Left renal pelvis (tissue), 4 donors: ENCODE measurements at places on chromosomes 4 and X. TPM values are rescaled to one million over a fixed set of nuclear protein-coding genes. Genes with fewer than 3 reads are reported as not detected.

GASK1B gene
- 28.0 TPM for polyA plus RNA-seq

TMEM154 gene
- polyA plus RNA-seq: 1.9 TPM

CYLC1 gene
- not detected for polyA plus RNA-seq

UBE2K gene
- polyA plus RNA-seq: 90.4 TPM

STBD1 gene
- polyA plus RNA-seq: 1.7 TPM

EBP gene
- polyA plus RNA-seq: 33.8 TPM

STARD8 gene
- polyA plus RNA-seq: 17.9 TPM

CORIN gene
- 13.1 TPM for polyA plus RNA-seq

GLUD2 gene
- polyA plus RNA-seq: 4.0 TPM

STOX2 gene
- polyA plus RNA-seq: 13.5 TPM

DNA sequence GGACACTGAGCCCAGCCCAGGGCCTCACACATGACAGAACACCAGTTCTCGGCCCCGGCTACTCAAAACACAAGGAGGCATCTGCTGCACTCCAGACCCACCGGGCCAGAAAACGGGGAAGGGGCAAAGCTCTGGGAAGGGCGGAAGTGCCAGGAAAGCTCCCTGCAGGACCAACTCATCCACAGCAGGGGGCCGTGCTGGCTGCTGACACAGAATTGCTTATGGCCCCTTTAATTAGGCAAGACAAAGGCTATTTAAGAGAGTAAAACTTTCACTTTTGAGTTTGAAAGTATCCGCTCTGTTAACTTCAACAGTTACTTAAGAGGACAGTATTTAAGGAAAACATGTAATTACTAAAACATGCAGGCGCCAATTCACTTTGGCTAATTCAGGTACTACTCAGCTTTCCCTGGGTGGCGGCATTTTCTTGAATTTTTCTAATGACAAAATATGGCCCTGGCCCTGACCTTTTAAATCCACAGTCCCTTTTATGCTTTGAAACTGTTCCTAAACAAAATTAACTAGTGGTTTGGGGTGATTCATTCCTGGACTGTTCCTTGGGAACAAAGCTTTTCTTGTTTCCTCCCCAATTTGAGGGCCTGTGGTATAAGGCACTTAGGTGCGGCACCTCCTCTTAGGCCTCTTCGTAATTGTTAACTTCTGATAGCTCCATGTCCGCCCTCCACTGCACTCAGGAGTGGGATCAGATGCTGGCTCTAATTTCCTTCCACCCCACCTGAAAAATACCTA is 40.4 kb downstream of the NSG1 start:
- no peak for DNase-seq

- no peak for DNase-seq
These were observed at the start of gene ERAS for GRCh38 chrX:48826135-48826875. ERAS (plus strand) TSS chrX:48826513; CDS start chrX:48829124, 2,611 bp downstream.

GRCh38 chrX:115913575-115913974 is 257.0 kb upstream of the AGTR2 start:
- DNase-seq: no peak

DNA sequence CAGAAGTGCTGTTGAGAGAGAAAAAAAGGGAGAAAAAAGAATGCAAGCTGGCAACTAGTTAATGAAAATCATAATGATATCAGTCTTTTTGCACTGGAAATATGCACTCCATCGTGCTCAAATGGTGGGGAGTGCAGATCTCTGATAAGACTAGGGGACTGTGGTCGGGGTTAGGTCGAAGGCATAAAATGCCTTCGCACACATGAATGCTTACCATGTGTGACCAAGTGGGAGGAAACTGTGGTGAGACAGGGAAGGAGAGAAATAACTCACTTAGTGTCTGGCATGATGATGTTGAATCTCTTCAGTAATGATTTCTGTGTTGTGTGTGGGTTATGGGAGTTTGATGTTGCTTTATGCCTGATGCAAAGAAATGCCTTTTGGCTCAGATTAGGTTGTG is 358.9 kb downstream of the FBXO8 start:
- no peak for DNase-seq

GRCh38 chr4:150327262-150327780 is 249.1 kb downstream of the DCLK2 start:
- no peak for DNase-seq

DNA sequence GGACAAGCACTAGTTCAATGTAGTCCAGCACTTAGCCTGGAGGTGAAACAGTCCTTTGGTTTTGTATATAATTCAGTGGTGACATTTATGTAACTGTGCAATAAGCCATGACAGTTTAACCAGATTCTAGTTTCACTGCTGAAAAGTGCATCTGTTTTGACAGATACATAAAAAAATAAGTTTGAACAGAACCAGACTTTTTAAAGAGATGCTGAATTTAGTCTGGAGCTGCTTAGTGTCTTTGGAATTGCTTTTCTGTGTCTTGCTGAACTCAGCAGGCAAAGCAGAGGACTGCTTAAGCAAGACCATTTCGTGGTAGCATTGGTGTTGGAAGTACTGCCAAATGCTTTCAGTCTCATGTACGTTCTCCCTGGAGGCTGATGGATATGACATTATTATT is 393.5 kb downstream of the MAPK10 start:
- DNase-seq: no peak

- no peak for DNase-seq
These were observed 304.4 kb downstream of the DHX15 start for GRCh38 chr4:24279911-24280375.

GRCh38 chrX:33330798-33331197 is 119.4 kb upstream of the DMD start:
- no peak for DNase-seq

- DNase-seq: no peak
These were observed 983.1 kb downstream of the STIM2 start for GRCh38 chr4:27843776-27844175.

- no peak for DNase-seq
These were observed 14.3 kb downstream of the SHROOM3 start for GRCh38 chr4:76449362-76449767.

DNA sequence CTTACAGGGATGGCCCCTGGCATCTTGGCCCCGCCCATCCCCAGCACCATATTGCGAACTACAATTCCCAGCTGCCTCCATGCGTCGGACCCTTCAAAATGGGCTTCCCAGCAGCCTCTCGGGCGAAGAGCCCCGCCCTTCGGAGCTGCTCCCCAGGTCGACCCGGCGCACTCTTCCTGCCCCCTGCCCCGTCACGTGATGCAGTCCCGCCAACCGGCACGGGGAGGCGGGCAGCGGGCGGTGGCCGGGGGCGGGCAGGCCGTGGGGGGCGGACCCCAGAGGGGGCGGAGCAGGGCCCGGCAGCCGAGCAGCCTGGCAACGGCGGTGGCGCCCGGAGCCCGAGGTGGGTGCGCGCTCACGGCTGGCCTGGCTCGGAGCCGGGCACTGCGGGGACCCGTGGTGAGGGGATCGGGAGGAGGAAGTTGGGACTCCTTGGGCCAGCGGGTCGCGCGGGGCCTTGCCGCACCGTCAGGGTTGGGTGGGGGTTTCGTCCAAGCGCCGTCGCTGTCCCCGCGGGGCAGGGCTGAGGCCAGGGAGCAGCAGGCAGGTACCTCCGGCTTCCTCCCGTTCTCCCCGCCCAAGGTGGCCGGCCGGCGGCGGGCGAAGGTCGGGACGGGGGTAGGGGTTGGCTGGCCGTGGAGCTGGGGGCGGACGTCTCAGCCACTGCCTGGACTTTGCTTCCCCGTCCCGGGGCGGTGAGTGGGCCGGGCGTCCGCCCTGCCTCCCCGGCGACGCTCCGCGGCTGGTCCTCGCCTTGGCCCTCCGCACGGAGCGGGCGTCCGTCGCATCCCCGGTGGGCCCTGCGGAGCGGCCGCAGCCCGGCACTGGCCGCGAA is at the start of gene MTM1:
TSS of gene MTM1 (plus strand) at position 302 of the 835 bp plus-strand sequence. CDS start 23,994 bp downstream, outside the sequence.
- DNase-seq: peak; percentile 80

- DNase-seq: peak; percentile 33
These were observed 133.7 kb downstream of the DCLK2 start for GRCh38 chr4:150211799-150212445.

GRCh38 chr4:2786794-2787229 is 6.1 kb upstream of the SH3BP2 start:
- DNase-seq: no peak

- no peak for DNase-seq
These were observed 68.3 kb upstream of the SLC7A11 start for GRCh38 chr4:138310498-138310897.

GRCh38 chr4:160846121-160846520 is 1317.7 kb downstream of the FSTL5 start:
- DNase-seq: no peak

DNA sequence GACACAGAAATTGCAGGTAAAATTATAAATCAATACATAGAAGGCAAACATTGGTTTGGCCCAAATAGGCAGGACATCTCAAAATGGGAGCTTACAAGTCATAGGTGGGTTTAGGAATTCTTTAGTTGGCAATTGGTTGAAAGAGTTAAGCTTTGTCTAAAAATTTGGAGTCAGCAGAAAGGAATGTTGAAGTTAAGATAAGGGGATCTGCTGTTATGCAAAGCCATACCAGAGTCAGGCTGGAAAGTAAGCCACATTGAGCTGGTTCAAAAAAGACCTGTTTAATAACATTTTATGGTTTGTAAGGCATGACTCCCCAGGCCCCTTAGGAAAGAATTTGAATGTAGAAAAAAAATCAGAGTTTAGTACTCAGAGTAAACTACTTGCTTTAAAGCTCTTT is 92.6 kb downstream of the IL13RA2 start:
- DNase-seq: no peak

- peak; percentile 10 for DNase-seq
These were observed 2375.8 kb upstream of the TENM3 start for GRCh38 chr4:179867300-179867878.

GRCh38 chrX:71095033-71095432 is 618 bp upstream of the FOXO4 start:
- DNase-seq: no peak

DNA sequence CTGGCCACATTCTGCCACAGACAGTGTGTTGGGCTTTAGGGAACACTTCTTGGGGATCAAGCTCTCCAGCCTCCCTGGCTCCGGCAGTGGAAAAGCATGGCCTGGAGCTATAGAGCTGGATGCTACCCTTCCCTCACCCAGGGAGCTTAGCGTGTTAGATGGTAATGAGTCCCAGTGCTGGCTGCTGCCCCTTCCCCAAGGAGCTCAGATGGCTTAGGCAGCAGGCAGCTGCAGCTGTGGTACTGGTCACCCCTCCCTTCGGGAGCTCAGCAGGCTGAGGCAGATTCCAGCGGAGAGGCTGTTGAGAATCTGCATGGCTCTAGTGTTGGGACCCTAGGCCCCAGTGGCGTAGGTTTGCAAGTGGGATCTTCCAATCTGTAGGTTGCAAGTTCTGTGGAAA is 19.5 kb downstream of the TMEM144 start:
- DNase-seq: no peak

DNA sequence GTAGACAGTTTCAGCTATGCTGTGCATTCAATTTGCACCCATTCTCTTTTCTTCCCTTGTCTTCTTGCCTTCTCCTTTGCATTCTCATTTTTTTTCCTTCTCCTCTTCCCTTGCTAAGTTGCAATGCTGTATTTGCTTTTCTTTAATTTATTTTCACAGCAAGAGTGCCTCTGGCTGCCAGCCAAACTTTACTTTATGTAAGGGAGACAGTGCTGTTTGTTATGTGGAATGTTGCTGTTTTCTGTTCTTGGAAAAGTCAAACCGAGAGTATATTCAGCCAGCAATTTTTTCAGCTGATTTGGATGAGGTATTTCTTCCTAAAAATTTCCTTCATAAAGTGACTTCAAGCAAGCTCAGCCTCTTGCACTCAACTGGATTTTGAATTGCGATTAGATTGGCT is 1293.4 kb downstream of the ARAP2 start:
- DNase-seq: no peak

DNA sequence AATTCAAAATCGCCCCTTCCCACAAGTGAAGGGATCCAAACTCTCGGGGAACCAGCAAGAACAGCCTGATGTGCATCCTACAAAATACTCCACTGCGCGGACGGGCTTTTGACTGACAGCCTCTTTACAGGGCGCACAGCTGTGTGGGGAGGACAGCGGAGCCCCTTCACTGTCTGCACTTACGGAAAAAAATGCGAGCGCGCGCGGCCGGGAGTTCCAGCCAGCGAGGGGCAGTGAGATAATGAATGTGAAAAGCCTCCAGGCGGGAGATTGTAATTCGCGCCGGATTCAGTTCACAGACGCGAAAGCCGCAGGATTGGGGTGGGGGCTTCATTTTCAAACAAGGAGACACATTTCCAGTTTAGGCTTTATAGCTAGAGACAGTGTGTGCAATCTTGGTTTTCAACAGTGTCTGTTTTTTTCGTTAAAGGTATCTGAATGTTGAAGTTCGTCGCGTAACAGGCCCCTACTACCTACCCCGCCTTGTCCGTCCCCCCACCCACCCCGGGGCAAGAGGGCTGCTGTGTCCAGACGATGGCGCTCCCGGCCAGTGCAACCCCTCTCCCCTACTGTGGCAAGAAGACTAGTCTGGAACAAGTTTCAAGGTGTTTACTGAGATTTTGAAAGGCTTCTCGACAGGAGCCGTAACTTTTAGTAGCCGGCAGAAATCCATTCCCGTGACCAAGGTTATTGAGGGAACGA is 1.7 kb upstream of the GPR50 start:
- no peak for DNase-seq

- DNase-seq: no peak
These were observed 2.1 kb upstream of the CPZ start for GRCh38 chr4:8590546-8590880.

- no peak for DNase-seq
These were observed 266.8 kb upstream of the TET2 start for GRCh38 chr4:104879854-104880253.

DNA sequence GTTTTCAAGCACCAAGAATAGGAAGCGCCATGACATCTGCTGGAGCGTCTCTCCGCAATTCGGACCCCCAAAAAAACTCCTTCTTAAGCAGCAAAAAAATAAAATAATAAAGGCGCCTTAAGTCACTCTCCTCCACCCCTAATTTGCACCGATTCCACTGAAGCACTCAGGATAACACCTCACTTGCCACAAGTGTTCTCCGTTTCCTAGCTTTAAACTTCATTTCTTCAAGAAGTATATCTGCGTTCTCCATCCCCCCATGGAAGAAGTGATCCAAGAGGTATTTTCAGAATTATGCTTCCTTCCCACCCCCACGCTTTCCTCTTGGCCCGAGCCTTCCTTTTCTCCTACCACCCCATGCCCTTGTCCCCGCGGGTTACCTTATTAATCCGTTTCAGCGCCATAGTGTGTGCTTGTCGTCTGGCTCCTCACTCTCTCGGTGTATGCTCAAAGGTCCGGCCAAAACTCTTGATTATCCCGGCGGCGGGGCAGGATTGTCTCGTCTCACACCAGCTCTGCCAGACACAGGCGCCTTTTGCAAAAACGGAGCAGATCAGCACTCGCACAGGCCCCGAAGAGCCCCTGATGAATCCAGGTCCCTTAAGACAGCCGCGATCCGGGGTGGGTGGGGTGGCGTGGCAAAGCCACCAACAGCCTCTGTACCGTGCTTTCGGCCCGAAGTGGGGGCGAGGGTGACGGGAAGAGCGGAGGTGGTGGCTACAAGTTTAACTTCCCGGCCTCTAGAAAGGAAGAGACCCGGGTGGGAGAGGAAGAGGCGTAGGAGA is 1.1 kb downstream of the UBE2D3 start:
- no peak for DNase-seq

GRCh38 chr4:1668488-1668840 is 15.6 kb downstream of the FAM53A start:
- no peak for DNase-seq

- DNase-seq: no peak
These were observed 81.7 kb upstream of the GPM6B start for GRCh38 chrX:13898603-13899002.
